ENCODE measurements at places on chromosomes 13 and 19.

DNA sequence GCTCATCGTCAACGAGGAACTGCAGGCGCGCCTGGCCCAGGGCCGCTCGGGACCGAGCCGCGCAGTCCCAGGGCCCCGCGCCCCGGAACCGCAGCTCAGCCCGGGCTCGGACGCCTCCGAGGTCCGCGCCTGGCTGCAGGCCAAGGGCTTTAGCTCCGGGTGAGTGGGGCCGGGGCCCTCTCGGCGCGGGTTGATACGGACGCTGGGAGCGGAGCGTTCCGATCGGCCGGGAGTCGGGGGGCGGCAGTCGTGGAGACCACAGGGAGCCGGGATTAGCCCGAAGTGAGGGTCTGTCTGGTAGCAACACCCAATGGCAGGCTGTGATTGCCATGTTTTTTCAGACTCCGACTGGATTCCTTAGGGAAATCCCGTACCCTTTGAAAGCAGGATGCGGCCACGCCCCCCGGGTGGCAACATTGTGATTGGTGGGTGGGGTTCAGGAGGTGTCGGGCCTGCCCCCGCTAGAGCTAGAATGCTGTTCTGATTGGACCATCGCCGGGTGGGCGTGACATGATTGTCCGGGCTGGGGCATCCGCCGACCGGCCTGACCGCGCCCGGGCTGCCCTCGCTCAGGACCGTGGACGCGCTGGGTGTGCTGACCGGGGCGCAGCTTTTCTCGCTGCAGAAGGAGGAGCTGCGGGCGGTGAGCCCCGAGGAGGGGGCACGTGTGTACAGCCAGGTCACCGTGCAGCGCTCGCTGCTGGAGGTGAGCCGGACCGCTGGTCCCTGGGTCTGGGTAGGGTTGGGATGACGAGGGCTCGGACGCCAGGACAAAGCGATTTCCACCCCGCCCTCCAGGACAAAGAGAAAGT lies 11.3 kb downstream of the EPS8L1 start:
- DNase-seq, result peak; percentile 98

DNA sequence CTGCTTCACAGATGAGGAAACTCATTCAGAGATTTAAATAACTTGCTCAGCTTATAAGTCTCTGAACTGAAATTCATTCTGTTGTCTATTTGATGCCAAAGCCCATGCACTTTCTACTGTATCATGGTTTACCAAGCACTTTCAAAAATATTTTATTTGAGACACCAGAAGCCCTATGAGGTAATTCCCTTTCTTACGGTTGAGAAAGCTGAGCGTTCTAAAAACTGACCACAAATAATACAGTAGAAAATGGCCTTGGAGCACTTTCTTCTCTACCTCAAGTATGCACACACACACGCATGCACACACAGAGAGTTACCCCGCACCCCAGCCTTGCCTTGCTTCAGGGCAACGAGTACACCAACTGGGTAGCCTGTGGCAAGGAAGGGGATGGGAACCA lies 228.5 kb downstream of the RFC3 start:
- DNase-seq, result no peak

DNA sequence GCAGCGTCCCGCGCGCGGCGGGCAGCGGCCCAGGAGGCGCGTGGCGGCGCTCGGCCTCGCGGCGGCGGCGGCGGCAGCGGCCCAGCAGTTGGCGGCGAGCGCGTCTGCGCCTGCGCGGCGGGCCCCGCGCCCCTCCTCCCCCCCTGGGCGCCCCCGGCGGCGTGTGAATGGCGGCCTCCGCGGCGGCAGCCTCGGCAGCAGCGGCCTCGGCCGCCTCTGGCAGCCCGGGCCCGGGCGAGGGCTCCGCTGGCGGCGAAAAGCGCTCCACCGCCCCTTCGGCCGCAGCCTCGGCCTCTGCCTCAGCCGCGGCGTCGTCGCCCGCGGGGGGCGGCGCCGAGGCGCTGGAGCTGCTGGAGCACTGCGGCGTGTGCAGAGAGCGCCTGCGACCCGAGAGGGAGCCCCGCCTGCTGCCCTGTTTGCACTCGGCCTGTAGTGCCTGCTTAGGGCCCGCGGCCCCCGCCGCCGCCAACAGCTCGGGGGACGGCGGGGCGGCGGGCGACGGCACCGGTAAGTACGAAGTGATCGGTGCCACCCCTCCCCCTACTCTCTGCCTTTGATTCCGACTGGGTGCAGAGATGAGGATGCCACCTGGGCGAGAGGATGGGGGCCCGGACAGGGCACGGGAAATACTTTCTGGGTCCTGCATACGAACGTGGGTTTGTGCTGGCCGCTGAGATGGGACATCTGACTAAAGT lies 874 bp downstream of the TRIM28 start:
- no peak for DNase-seq

DNA sequence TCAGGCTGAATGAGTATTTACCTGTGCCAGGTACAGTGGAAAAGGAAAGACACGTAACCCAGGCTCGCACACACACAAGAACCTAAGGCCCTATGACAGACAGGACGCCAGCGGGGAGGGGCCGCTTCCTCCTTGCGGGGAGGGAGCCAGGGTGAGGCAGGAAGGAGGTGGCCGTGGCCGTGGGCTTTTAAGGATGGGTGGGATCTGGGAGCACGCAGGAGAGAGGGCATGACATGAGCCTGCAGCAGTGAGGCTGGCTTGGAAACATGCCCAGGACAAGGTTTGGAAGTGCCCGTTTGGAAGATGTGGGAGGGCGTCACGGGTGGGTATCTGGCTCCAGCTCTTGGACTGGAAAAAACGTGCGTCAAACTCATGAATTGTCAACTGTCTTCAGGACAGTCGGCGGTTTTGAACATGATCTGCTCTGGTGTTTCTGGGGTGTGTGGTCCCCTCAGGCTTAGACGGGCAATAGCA lies 20.1 kb downstream of the SH3GL1 start:
- no peak for DNase-seq

- peak; percentile 83 for DNase-seq
Measured at GRCh38 chr19:12796146-12797071, 5.1 kb downstream of the JUNB start.

DNA sequence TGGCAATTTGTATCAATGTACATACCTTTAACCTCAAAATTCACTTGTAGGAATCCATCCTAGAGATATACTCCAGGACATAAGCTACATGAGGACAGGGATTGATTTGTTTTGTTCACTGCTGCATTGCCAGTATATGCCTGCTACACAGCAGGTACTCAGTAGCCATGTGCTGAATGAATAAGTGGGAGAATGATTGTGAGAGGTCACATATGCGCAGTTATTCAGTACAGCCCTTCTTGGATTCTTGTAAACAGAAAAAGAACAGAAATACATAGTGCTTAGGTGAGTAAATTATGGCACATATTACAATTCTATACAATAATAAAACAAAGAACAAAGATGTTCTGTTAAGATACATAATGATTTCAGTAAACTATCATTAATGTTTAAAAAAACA lies 133.3 kb downstream of the RNF17 start:
- no peak for DNase-seq

- DNase-seq, result no peak
Measured at GRCh38 chr13:45269204-45269603, 68.4 kb upstream of the KCTD4 start.

GRCh38 chr19:6694147-6694815 lies 24.3 kb upstream of the TNFSF14 start:
- no peak for DNase-seq

DNA sequence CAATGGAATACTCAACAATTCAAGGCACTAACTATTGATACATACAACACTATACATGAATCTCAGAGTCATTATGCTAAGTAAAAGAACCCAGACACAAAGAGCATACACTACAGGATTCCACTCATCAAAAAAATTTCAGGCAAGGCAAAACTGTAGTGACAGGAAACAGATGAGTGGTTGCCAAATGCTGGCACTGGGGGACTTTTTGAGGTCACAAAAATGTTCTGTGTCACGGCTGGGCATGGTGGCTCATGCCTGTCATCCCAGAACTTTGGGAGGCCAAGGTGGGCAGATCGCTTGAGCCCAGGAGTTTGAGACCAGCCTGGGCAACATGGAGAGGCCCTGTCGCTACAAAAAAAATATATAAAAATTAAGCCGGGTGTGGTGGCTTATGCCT lies 129.4 kb downstream of the KL start:
- DNase-seq, result no peak

- DNase-seq, result no peak
Measured at GRCh38 chr13:43783820-43784219, 3.0 kb downstream of the ENOX1 start.

DNA sequence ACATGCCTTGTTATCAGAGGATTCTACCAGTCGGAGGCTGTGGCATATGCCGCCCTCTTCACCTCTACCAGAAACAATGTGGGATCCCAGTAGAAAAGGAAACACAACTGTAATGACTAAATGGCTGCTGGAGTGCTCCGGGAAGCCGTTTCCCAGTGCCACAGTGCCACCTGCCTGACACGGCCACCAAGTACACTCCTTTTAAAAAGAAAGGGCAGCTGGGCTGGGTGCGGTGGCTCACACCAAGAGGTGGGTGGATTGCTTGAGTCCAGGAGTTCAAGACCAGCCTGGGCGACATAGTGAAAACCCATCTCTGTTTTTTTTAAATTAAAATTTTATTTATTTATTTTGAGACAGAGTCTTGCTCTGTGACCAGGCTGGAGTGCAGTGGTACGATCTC lies 67.3 kb downstream of the TRPM4 start:
- DNase-seq, result peak; percentile 72

- DNase-seq, result no peak
Measured at GRCh38 chr19:54523403-54523802, 20.8 kb downstream of the LAIR2 start.

GRCh38 chr13:51246418-51247277 lies 24.4 kb downstream of the FAM124A start:
- no peak for DNase-seq

- no peak for DNase-seq
Measured at GRCh38 chr13:26436914-26437313, 120.6 kb upstream of the WASF3 start.

DNA sequence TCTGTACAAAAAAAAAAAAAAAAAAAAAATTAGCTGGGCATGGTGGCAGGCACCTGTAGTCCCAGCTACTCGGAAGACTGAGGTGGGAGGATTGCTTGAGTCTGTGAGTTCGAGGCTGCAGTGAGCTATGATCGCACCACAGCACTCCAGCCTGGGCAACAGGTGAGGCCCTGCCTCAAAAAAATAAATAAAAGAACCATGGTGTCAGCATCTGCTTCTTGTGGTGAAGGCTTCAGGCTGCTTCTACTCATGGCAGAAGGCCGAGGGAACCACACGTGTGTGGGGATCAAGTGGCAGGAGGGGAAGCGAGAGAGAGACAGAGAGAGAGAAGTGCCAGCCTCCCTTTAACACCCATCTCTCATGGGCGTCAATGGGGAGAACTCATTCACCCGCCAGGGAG lies 13.5 kb downstream of the BCL3 start:
- DNase-seq, result no peak

GRCh38 chr13:110136660-110137585 lies 170.0 kb downstream of the COL4A1 start:
- no peak for DNase-seq

- no peak for DNase-seq
Measured at GRCh38 chr19:45477713-45478453, 10.1 kb downstream of the FOSB start.

GRCh38 chr13:73715114-73715910 lies 418.9 kb downstream of the KLF12 start:
- DNase-seq, result no peak

- no peak for DNase-seq
Measured at GRCh38 chr19:38378866-38379265, 4.5 kb downstream of the PSMD8 start.

GRCh38 chr13:30753030-30753616 lies 17.8 kb downstream of the ALOX5AP start:
- no peak for DNase-seq

GRCh38 chr13:66154354-66154753 lies 1075.8 kb downstream of the PCDH9 start:
- no peak for DNase-seq

DNA sequence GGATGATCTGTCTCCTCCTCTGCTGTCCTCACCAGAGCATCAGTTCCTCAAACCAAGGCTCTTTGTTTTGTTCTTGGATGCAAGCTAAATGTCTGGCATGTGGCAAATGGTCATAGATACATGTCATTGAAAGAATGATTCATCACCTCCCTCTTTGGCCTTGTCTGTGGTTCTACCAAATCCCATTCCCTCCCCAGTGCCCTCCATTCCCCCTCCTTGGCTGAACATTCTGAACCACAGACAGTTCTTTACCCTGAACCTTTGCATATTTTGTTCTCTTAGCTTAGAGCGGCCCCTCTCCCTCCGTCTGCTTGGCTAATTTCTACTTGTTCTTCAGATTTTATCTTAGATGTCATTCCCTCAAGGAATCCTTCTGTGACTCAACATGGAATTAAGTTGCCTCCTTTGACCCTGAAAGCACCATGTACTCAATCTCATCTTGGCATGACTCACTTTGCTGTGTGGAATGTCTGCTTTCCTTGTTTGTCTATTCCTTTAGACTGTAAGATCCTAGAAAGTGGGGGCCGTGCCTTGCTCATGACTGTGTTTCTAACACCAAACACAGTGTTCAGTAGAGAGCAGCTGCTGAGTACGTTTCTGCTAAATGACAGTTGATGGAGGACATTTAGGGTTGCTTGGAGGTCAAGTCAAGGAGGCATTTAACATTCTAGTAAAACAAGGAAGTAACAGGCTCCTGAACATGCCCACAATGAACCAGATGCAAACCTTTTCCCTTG lies 8.1 kb downstream of the ALOX5AP start:
- no peak for DNase-seq

- DNase-seq, result no peak
Measured at GRCh38 chr13:24905242-24905641, 141.3 kb downstream of the RNF17 start.

DNA sequence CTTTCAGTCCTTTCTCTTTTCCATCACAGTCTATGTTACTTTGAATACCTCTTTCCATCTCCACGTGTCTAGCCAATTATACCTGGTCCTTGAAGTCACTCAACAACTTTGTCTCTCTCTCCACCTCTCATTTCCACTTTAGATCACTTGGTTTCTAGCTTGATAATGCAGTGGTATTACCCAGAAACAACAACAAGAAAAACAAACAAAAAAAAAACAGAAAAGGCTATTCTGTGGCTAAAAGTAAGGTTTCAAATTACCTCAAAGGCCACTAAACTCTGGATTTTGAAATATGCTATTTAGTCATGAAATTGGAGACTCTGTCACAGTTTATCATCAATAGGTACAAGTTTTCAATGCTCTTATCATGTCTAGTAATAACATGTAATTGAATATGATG lies 184.8 kb downstream of the PCDH9 start:
- DNase-seq, result no peak

DNA sequence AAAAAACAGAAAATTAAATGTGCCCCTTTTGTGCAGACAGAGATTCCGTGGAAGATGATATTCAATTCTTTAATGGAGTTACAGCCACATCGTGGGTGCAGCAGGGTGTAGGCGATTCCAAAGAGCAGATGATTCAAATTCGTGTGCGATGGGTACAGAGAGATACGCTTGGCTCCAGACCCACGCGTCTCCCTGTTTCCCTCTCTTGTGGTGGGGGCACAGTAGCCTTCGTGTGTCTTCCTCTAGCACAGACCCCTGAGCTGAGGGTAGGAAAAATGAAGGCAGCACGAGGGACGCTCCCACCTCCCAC lies 4.8 kb downstream of the TSPAN16 start:
- DNase-seq, result no peak

GRCh38 chr13:110536006-110536693 lies 25.4 kb downstream of the RAB20 start:
- no peak for DNase-seq

All from WERI-Rb-1 (cell line).